ENCODE measurements at places on chromosomes 16 and 17. TPM values are rescaled to one million over a fixed set of nuclear protein-coding genes. Genes with fewer than 3 reads are reported as not detected.

Gene MLKL
- total RNA-seq: 7.1 TPM

- no peak for DNase-seq
These were observed 114.7 kb downstream of the IRX5 start for GRCh38 chr16:55045329-55045728.

Gene KCNAB3
- 0.51 TPM for total RNA-seq

GRCh38 chr17:18968345-18968744 is 16.4 kb downstream of the SLC5A10 start:
- DNase-seq: no peak

Gene TMEM235
- total RNA-seq: not detected

All from pancreas (tissue), 10 donors.